ENCODE measurements at places on chromosomes 13 and 19. TPM values are rescaled to one million over a fixed set of nuclear protein-coding genes. Genes with fewer than 3 reads are reported as not detected.
A peak's percentile ranks its signal among the peaks of the same experiment; 100 is the strongest.

The GAPDHS gene
- not detected for polyA plus RNA-seq

The ZNF471 gene
- polyA plus RNA-seq, result 0.04 TPM

DNA sequence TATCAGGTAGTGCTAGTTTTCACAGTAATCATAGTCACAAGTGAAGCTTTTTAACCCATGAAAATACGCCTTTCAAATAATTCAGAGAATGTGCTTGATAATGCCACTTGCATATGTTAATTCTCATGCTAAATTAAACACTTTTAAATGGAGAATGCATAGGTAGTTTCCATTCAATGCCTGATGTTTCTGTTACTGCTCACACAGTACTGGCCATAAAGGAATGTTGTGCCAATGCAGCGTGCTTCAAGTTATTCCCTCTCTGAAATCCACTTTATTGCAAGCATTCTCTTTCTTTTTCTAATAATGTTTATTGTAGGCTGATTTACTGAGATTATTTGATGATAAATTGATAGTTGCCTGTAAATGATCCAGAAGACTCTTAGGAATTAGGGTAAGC, 513.0 kb upstream of the KLF12 start:
- no peak for DNase-seq

GRCh38 chr19:375395-376110, 31.0 kb upstream of the MIER2 start:
- no peak for DNase-seq

GRCh38 chr13:113666951-113667701, at the start of gene GRK1:
TSS of gene GRK1 (plus strand) at chr13:113667219. CDS start at chr13:113667387, 168 bp downstream.
- no peak for DNase-seq

The ZNF682 gene
- not detected for polyA plus RNA-seq

DNA sequence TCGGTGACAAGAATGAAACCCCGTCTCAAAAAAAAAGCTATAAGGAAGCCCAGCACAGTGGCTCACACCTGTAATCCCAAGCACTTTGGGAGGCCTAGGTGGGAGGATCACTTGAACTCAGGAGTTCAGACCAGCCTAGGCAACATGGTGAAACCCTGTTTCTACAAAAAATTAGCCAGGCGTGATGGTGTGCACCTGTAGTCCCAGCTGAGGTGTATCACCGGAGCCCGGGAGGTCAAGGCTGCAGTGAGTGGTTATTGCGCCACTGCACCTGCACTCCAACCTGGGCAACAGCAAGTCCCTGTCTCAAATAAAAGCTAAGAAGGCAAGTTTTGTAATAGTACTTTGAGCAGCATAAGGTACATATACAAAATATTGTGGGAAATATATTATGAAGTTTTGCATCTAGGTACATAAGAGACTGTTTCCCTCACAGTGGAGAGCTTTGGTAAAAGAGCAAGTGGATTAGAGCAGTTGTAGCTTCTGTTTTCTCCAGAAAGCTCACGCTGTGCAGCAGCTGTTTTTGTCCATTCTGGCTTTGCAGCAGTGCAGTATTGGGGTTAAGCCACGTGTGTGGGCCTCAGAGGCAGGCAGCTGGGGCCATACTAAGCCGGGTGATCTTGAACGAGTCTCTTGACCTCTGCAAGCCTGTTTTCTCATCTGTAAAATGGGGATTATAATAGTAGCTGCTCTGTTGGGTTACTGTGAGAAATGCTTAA, 35.4 kb downstream of the ARHGAP35 start:
- no peak for DNase-seq

The TJP3 gene
- polyA plus RNA-seq, result 1.5 TPM

DNA sequence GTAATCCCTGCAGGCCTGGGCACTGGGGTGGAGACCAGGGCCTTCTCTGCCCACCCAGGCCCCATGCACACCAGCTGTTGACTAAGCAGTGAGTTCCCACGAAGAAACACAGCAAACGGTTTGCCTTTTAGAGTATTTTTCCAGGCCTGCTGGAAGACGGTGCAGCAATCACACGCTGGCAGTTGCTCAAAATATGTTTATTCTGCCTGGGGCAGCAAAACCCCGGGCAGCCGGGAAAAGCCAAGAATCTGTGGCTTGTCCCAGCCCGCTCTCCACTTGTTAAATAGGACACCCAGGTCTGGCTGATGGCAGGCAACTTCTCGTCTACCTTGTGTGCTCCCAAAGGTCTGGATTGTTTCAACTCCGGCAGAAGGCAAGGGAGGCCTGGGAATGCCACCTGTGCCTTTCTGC, 40.8 kb downstream of the GGACT start:
- no peak for DNase-seq

The PLK5 gene
- not detected for polyA plus RNA-seq

DNA sequence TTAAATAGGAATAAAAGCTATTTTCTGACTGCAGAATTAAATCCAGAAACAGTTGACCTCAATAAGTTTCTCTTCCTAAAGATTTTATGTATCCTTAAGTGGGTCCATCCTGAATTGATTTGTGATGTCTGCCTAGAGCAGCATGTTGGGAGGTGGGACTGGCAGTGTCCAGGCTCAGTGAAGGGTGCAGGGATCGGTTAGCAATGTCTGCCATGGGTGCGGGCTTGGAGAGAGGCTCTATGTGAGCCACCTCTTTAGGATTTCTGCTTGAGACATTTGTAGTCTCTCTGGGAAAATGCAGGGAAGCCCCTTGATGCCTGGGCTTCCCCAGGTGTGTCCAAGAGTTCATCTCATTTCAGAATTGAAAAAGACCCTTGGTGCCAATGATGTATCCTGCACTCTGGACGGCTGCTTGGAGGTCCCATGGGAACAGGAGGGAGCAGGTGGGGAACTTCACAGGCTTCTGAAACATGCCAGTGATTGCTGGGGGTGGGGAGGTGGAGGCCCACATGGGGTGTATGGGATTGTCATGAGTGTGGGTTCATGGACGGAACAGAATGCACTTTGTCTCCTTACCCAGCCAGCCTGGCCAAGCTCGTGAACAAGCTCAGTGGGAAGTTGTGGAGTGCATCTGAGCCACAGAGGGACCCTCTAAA, 6.2 kb upstream of the COLGALT1 start:
- no peak for DNase-seq

DNA sequence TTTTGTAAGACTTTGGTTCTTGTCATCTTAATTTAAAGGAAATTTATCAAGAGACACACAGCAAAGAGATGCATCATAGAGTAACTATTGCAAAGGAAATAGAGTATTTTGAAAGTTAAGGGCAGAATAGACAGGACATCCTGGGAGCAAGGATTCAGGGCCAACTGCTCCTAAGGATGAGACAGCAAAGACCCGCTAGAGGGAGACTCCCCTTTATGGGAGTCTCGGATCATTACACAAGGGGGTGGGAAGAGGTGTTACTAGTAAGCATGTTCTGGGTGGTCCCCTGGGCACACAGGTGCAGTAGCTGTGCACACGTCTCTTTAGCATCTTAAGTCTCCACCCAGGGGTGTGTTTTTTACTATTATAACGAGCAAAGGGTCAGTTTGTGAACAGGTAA, 9.6 kb downstream of the ZSCAN5C start:
- no peak for DNase-seq

The MYPOP gene
- 7.9 TPM for polyA plus RNA-seq

DNA sequence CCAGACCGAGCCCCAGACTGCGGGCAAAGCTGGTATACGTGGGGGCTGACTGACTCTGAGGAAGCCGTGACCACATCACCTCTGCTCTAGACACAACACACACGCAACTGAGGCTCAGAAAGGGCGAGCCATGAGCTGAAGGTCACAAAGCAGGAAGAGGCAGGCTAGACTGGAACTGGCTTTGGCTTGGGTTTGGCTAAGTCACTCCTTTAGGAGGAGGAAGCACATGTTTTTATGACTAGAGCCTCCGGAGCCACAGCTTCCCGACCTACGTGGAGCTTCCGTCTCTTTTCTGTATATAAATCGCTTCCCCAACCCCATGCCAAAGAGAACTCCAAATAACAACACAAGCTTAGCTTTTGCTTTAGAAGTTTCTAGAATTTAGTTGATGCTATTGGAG, 48.0 kb downstream of the RFX2 start:
- no peak for DNase-seq

The KLK15 gene
- not detected for polyA plus RNA-seq

The CXCL17 gene
- polyA plus RNA-seq, result not detected

- peak; percentile 66 for DNase-seq
Measured at GRCh38 chr13:66835040-66835628, 395.0 kb downstream of the PCDH9 start.

DNA sequence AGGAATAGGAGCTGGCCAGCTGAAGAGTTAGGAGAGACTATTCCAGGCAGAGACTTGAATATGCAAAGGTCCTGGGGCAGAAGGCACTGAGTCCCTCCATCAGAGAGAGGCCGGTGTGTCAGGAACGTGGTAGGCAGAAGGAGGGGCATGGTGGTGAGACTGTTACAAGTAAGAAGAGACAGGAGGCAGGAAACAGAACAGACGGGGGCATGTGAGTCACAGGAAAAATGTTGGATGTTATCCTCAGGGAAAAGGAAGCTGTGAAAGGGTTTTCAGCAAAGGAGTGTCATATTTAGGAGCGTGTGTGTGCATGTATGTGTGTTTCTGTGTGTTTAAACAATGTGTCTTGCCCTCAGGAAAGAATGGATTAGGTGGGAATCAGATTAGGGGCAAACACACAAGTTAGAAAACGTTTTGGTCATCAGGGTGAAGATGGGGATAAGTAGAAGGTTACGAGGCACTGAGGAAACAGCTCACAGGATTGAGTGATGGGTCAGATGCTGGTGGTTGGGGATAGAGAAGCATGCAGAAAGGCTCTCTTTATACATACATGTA, 1.1 kb downstream of the EDDM13 start:
- DNase-seq, result no peak

DNA sequence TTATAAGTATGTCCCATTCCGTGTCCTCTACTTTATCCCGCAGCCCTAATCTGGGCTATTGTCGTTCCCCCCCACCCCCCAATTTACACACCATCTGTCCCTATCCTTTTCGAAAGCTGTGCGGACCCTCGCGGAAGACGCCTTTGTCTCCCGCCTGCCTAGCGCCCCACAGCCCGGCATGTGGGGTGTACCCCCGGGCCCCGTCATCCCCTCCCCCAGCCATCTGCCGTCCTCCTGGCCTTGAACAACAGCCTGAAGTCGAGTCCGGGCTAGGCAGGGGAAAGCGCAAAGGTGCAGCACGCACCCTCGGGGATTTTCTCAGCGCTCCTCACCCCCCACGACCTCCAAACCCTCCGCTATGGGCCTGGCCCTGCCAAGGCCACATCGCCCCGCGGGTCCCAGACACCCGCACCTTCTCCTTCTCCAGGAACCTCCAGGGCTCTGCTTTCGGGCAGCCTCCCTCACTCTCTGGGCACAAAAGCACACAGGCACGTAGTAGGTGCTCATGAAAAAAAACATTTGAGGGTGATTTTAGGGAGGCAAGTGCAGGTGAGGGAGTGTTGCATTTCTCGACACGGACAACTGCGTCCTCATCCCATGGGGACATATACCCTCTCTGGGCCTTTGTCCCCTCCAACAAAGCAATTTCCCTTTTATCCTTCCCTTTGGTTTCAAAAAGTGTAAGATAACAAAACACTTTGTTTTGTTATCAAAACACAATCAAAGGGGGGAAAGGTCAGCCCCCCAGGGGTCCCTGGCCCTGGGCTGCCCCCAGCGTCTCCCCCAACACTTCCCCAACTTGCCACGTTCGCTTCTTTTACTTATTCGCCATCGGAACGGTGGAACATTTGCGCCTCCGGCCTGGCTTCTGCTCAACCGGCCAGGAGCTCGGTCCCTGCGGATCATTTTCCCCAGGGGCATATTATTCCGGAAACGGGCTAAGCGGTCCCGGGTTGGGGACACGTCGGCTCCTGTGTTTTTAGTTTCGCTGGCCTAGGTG, 16.4 kb downstream of the CCDC124 start:
- DNase-seq, result no peak

GRCh38 chr19:13748169-13748828, 16.0 kb upstream of the MRI1 start:
- peak; percentile 18 for DNase-seq

DNA sequence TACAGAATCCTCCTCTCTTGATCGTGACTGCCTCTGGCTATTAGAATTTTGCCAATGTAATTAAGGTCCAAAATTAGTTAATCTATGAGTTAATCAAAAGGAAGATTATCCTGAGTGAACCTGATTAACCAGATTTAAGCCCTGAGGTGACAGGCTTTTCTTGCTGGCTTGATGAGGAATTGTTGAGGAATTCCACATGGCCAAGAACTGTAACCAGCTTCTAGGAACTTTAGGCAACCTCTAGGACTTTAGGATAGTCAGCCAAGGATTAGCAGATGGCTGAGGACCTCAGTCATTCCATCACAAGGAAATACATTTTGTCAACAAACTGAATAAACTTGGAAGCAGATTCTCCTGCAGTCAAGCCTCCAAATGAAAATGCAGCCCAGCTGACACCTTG, 84.8 kb downstream of the STOML3 start:
- DNase-seq, result no peak

GRCh38 chr19:18772620-18773587, 18.2 kb downstream of the COMP start:
- DNase-seq, result no peak

Data from A549 (cell line).